ENCODE measurements at places on chromosomes 6 and 20. TPM values are rescaled to one million over a fixed set of nuclear protein-coding genes. Genes with fewer than 3 reads are reported as not detected.

The SMOC2 gene
- total RNA-seq: 63.6 TPM

The DEFB124 gene
- total RNA-seq: not detected

The REPS1 gene
- total RNA-seq: 66.5 TPM

The FKBP1A gene
- 191 TPM for total RNA-seq

The AIF1 gene
- 28.2 TPM for total RNA-seq

The CTNNBL1 gene
- 32.2 TPM for total RNA-seq

The FRMD1 gene
- 0.29 TPM for total RNA-seq

The KHDC1L gene
- not detected for total RNA-seq

The PLCB1 gene
- 30.5 TPM for total RNA-seq

The SAMD10 gene
- 3.3 TPM for total RNA-seq

The SLC17A1 gene
- not detected for total RNA-seq

DNA sequence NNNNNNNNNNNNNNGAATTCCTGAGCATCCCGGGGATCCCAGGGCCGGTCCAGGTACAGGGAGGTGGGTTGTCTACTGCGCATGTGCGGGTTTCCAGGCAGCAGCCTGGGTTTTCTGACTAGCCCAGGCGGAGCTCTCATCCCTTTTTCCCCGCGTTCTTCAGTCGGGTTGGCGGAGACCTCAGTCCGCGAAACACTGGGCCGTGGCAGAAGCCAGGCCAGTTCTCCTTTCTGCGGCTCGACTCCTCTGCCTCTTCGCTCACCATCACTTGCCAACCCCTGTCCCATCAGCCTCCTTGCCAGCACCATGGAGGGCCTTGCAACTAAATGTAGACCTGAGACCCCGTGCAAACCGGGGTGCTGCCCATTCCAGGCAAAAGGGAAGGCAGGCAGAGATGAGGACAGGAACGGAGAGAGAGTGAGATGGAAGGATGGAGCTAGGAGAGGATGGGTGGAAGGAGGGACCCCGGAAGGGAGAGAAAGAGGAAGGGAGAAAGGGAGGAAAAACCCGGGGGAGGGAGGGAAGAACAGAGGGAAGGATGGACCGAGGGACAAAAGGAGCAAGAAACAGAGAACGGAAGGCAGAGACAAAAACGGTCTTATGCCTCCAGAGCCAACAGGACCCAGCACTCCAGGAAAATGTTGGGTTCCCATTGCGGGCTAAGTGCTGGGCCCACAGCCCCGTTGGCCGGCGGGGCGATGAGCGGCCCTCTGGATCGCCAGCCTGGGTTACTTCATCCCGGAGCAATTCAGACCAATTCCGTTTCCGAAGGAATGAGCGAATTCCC is 445.4 kb upstream of the DEFB115 start:
- DNase-seq: no peak

- no peak for DNase-seq
Measured at GRCh38 chr6:112184951-112185350, 69.4 kb downstream of the LAMA4 start.

GRCh38 chr6:33742092-33742491 is 4.6 kb downstream of the IP6K3 start:
- no peak for DNase-seq

- DNase-seq: no peak
Measured at GRCh38 chr6:15475872-15476271, 187.0 kb downstream of the DTNBP1 start.

DNA sequence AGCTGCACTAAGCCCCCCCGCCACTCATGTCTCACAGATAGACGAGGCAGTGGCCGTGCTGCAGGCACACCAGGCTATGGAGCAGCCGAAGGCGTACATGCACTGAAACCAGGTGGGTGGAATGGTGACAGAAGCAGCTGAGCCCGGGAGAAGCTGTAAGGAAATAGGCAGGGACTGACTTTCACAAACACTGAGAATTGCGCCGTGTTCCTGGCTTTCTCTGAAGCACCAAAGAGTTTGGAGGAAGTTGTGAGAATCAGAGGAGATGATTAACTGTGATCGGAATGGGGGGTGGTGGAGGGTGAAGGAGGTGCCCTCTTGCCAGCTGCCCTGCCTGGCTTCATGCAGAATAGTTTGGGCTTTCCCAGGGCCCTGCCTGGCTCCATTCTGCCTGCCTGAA is 21.6 kb downstream of the TOMM34 start:
- no peak for DNase-seq

DNA sequence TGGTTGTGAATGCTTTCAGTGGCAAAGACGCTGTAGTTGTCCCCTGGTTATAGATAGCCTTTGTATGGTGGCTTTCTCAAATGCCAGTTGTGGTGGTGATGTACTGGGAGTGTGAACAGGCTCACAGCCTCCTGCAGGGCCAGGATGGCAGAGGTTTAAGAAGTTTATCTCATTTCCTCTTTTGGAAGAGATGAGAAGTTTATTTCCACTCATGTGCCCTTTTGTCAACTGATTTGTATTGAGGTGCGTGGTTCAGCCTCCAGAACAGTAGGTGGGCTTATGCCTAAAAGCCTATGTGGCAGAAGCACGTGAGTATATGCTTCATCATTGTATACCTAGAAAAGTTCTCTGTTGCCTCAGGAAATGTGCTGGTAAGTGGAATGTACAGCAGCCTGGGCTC is 13.7 kb upstream of the ZFP57 start:
- no peak for DNase-seq

DNA sequence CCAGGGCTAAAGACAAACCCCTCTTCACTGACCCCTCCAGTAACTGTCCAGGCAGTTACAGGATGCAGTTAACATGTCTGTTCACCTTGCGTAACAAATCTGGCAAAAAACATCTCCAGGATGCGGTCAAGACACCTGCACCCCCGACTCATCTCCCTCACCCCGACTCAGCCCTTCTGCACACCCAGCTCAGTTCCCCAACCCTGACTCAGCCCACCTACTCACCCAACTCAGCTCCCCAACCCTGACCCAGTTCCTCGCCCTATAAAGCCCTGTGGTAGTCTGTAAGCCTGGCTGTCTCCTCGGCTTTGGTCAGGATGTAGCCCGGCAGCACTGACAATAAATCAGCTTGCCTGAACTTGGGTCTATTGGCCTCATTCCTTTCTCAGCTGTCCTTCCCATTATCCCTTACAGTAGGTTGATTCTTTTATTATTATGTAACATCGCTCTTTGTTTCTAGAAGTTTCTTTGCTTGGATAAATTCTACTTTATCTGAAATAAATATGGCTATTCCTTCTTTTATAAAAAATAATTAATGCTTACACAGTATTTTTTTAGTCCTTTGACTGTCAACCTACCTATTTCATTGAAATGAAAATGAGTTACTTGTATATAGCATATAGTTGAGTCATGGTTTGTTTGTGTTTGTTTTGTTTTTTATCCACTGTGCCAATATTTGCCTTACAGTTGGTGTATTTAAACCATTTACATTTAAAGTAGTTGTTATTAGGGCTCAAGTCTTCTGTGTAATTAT is 12.9 kb upstream of the ADTRP start:
- DNase-seq: no peak

GRCh38 chr20:12207875-12208274 is 290.2 kb downstream of the BTBD3 start:
- DNase-seq: no peak

GRCh38 chr6:52152711-52153160 is 33.4 kb upstream of the IL17A start:
- no peak for DNase-seq

GRCh38 chr6:158666628-158667359 is 16.9 kb downstream of the SYTL3 start:
- DNase-seq: peak; percentile 80

DNA sequence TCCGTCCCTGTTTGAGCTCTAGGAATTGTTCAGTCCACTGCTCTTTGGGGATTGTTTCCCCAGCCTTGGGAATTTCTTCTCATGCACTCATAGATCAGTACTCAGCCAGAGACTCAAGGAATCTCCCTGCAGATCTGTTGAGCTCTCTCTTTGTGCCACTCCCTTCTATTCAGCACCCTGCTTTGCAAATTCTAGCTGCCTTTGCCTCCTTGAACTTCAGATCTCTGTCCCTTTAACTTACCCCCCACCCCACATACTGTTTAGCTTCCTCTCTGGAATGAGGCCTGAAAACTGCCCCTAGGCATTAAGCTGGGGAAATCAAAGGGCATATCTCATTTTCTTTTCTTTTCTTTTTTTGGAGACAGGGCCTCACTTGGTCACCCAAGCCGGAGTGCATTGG is 30.5 kb downstream of the QRSL1 start:
- no peak for DNase-seq

DNA sequence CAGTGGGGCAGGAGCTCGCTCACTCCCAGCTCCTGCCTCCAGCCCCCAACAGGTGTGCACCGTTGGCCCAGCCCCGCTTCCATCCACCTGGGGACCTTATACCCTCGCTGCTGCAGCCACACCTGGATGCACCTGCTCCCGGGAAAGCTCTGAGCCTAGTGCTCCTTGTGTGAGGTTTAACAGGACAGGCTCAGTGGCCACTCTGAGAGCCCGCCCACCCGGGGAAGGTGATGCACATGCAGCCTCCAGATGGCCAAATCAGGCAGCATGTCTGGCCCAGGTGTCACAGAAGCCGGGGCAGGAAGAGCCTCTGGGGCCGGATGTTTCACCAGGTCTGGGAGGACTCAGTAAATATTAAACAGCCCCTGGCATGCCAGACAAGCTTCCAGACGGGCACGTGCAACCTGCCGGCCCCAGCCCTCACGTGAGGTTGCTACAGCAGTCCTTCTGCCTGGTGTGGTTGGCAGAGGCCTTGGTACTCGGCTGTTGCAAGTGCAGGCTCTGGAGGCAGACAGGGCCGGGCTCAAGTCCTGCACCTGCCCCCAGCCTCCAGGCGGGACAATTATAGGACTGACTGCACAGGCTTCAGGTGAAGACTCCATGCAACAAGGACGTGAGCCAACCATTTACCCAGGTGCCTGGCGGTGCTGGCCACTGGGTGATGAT is 66.9 kb downstream of the RIPOR3 start:
- peak; percentile 77 for DNase-seq

DNA sequence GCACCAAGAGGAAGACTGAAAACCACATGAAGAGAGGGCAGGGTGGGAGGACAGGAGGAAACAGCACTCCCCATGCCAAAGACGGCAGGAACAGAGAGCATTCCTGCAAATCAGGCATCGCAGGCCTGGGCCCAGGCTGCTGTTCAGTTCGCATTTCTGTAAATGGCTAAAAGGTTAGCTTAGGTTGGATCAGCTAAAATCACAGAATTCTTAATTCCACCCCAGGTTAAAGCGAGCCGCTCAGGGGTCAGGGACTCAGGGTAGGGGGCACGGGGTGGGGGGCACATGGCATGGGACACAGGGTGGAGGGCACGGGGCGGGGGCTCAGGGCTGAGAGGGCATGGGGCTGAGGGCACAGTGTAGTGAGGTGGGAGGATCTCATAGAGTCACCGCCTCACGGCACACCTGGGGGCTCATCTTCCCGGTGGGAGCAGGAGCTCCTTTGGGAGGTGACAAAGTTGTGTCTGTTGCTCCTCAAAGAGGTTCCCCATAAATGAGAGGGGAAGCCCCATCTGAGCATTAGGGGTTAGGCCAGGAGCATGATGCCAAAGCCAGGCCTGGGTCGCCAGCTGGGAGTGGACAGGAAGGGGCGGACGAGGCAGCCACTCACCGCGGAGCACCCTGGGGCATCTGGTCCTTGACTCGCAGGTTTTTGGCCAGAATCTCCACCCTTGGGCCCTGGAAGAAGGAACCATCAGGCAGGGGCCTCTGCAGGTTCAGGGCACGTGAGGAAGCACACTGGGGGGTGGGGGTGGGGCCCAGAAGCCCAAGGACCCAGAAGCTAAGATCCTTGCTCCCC is 200.7 kb downstream of the PREX1 start:
- no peak for DNase-seq

GRCh38 chr20:3045042-3045815 is 623 bp upstream of the MRPS26 start:
- DNase-seq: peak; percentile 86

DNA sequence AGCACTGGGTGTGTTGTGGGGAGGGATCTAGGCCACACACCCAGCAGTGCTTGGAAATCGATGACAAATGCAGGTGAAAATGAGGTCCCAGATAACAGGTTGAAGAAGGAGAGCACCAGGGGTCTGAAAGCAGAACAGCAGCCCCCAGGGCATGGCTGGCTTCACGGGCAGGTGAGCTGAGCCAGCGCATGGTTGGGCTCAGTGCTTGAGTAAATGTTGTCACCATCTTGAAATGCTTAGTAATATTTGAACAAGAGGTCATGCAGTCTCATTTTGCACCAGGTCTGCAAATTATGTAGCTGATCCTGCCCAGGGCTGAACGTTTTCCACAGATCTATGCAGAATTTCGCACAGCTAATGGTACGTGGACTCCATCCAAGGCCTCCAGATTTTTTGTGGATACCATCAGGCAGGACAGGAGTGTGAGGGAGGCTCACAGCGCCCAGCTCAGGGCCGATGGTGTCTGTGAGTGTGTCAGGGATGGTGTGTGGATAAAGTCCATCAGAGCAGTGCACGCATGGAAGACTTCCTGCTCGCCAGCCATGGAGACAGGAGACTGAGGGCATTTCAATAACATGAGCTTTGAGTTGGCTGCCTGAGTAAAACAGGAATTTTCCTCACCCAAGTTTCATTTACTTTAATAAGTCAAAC is 53.1 kb upstream of the SNX9 start:
- DNase-seq: no peak

DNA sequence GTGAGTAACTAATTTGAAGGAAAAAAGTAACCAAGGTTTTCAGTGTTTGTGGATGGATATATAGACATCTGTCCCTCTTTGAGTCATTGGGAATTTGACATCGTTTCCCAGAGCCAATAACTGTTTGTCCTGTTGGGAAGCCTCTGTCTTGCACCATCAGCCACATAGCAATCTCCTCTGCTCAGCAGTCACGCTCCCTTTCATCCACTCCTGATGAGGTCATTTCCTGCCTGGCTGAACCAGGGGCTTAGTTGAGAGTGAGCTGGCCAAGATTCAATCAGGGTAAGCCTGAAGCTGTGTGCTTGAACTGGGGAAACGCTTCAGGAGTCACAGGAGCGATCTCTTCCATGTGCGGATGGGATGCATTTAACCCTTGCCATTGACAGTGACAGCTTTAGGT is 121.5 kb upstream of the FOXQ1 start:
- no peak for DNase-seq

- DNase-seq: no peak
Measured at GRCh38 chr6:99276747-99277146, 72.7 kb downstream of the FAXC start.

DNA sequence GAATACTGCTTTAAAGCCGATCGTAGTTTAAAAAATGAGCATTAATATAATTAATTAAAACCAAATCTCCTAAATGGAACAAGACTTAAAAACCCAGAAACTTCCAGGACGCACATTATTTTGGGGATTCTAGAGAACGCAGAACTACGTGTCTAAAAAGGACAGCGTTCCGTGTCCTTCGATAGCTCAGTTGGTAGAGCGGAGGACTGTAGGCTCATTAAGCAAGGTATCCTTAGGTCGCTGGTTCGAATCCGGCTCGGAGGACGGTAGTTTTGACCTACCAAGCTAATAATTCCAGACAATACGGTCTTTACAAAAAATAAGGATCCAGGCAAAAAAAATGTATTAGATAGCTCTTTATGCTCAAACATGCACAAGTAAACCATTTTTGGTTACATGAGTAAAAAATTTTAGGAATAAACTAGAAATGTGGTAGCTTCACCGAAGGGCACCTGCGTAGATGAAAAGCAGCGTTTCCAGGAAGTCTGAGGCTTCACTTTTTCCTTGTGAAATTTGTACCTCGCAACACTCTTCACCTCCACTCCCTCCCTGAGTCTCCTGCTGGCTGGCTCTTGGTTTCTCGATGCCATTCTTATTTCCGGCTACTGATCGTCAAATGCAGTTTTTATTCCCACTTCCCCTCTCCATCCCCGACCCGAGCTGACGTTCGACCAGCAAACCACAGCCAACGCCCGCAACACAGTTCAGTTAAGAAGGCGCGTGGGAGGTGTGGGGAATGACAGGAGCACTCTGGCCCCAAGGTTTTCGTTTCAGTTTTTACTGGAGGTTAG is 19.6 kb upstream of the ABT1 start:
- no peak for DNase-seq
